ENCODE measurements at places on chromosomes 4 and X.

DNA sequence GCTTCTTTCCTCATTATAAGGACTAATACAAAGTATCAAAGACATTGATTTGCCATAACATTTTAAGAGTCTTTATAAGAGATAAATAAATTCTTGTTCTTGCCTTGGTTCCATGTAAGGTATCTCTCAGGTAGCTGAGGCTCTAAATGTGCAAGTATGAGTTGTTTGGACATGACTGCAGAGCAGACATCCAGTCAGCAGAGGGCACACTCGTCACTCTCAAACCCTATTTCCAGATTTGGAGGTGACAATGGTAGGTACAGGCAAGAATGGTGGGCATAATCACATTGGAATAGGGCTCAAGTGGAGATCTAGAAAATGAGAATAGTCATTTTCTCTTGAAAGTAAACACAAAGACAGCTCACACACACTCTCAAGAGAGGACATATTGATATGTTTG lies 133.3 kb upstream of the ZIC3 start:
- DNase-seq, result no peak

DNA sequence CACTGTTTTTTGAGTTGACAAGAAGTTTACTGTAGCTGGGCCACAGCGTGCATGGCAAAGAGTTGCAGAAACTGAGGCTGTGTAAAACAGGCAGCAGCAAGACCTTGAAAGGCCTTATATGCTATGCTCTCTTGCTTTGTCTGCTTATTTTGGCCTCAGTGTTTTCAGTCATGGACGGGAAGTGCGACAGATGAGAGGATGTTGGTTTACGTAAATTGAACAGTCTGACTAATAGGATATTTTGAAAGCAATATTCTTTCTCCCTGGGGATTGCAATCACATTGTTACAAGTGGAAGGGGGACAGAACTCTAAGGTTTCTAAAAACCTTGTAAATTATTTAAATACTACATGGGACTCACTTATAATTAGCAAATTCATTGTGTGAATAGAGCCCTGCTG lies 32.2 kb upstream of the MAGEA10 start:
- DNase-seq, result no peak

- no peak for DNase-seq
Measured at GRCh38 chr4:126553248-126553647, 1079.5 kb upstream of the INTU start.

- no peak for DNase-seq
Measured at GRCh38 chr4:112144546-112145325, 518 bp upstream of the FAM241A start.

GRCh38 chr4:169079942-169080827 lies 70.1 kb upstream of the CBR4 start:
- no peak for DNase-seq

DNA sequence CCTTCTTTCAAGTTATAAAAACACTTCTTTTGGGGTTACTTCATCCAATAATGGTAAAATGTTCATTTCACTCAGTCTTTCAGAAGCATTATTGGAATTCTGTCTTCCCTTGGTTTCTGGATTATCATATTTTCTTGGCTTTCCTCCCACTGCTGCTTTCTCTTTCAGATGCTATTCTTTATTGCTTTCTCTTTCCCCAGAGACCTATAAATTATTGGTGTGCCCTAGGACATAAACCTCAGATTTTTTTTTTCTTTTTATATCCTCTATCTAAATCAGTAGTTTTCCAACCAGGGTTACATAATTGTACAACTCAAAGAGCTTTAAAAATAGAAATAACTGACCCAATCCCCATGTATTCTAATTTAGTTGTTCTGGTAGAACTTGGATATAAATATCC lies 1005.5 kb downstream of the ARAP2 start:
- DNase-seq, result no peak

GRCh38 chr4:154478128-154478527 lies 13.5 kb downstream of the DCHS2 start:
- DNase-seq, result no peak

- no peak for DNase-seq
Measured at GRCh38 chr4:86060341-86060740, 299.5 kb downstream of the MAPK10 start.
